ENCODE measurements at places on chromosomes 11 and 22. TPM values are rescaled to one million over a fixed set of nuclear protein-coding genes. Genes with fewer than 3 reads are reported as not detected.

The UPK3A gene
- total RNA-seq, result not detected

The OR51A4 gene
- total RNA-seq, result not detected

The SAC3D1 gene
- 9.2 TPM for total RNA-seq

The FGF4 gene
- not detected for total RNA-seq

The LGALS12 gene
- not detected for total RNA-seq

The SMC1B gene
- total RNA-seq, result not detected

The SMTNL1 gene
- total RNA-seq, result not detected

The PTDSS2 gene
- 35.9 TPM for total RNA-seq

The SCGB1D2 gene
- total RNA-seq, result not detected

The MUC5AC gene
- not detected for total RNA-seq

The OR6T1 gene
- total RNA-seq, result not detected

The OSBP2 gene
- 1.3 TPM for total RNA-seq

The TTLL1 gene
- 15.3 TPM for total RNA-seq

The MUC2 gene
- total RNA-seq, result not detected

The GAB4 gene
- not detected for total RNA-seq

The PATE2 gene
- 0.29 TPM for total RNA-seq

The ZNF70 gene
- total RNA-seq, result 3.2 TPM

The MRGPRE gene
- not detected for total RNA-seq

The VPREB3 gene
- total RNA-seq, result not detected

The NDUFV1 gene
- 226 TPM for total RNA-seq

The GP1BB gene
- 6.6 TPM for total RNA-seq

The ANKRD42 gene
- total RNA-seq, result 11.9 TPM

The PATE4 gene
- not detected for total RNA-seq

The CLDN5 gene
- total RNA-seq, result 0.17 TPM

The SCO2 gene
- total RNA-seq, result 4.1 TPM

The NARS2 gene
- 15.9 TPM for total RNA-seq

The OR8U1 gene
- not detected for total RNA-seq

The OR5B21 gene
- total RNA-seq, result not detected

The IRAG1 gene
- 7.0 TPM for total RNA-seq

The CNTN5 gene
- not detected for total RNA-seq

The DNHD1 gene
- 14.7 TPM for total RNA-seq

The P2RY2 gene
- total RNA-seq, result not detected

The SHISA8 gene
- not detected for total RNA-seq

The BET1L gene
- 26.3 TPM for total RNA-seq

The TEAD1 gene
- total RNA-seq, result 120 TPM
